ENCODE measurements at places on chromosomes 5 and 9.

- DNase-seq = no peak
These were observed 76.6 kb upstream of the ITGA1 start for GRCh38 chr5:52710972-52711596.

GRCh38 chr5:116013207-116013785, 19.0 kb upstream of the ARL14EPL start:
- no peak for DNase-seq

GRCh38 chr9:74403581-74403980, 93.6 kb upstream of the RORB start:
- DNase-seq = no peak

- DNase-seq = no peak
These were observed 110.2 kb downstream of the FBXL7 start for GRCh38 chr5:15610216-15610615.

DNA sequence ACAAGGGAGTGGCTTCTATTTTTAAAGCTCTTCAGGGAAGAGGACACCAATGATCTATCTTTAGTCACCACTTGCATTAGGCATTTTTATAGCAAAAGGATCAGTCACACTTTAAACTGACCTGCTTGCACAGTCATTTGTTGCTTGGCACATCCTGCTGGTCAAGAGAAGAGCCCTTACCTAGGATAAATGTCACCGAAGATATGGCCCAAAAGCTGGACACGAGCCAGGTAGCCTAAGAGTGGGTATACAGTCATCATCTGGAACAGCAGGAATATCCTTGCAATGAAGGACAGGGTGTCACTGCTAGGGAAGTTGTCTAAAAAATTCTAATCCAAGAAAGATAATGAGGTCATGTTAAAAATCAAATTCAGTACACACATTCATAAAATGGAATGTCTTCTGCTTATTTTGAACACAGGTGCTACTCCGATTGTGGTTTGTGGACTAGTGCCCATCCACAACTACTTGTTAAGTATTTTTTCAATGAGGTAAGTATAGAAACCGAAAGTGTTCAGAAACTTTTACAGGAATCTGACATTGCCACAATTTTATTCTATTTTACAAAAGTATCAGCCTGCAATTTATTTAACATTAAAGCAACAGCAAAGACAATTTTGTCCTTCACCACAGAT, 78.4 kb downstream of the SLC38A9 start:
- no peak for DNase-seq

DNA sequence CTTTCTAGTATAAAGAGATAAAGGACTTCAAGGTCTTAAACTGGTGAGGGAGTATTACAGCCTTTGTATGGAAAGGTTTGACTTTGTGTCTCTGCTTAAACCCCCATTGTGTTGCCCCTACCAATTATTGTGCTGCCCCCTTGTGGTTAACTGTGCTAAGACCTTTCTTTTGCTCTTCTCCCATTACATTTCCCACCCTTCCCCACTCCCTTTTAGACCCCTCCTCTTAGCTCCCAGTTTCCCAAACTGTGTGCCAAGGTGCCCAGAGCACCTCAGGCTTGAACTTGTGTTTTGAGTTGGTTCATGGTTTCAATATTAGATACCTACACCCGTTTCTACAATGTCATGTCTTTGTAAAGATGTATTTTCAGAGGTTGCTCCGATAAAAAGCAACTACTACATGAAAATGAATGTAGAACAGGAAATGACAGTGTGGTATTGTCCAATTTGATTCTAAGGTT, 2.9 kb downstream of the JAK2 start:
- peak; percentile 70 for DNase-seq

DNA sequence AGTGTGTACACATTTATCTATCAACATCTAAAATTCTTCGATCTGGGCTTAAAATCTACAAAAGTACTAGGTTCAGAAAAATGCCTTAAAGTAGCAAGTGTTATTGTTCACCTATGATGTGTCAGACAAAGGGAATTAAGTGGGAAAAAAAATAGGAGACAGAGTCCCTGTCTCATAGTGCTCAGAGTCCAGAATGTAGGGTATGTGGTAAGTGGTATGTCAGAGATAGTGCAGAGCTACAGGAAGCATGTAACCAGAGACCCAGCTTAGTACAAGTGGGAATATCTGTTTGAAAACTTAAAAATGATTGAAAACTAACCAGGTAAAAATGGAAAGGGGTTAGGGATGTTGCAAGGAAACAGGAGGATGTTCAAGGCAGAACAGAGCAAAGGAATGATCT, 482.8 kb downstream of the ELAVL2 start:
- no peak for DNase-seq

DNA sequence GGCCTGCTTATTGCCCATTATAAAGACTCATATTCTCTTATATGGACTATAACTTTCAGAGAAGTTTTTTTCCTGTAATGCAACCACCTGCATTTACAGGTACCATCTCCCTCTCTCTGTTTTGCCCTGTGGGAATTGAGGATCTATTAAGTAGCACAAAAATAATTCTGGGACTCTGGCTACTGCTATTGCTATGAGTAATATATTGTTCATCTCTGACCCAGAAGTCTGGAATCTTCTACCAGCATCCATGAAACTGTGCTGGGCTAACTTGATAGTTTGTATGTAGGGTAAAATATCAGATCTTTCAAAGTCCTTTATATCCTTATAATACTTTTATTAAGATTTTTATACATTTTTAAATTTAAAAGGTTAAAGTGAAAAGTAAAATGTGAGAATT, 607.2 kb downstream of the EFNA5 start:
- DNase-seq = no peak

Measured in CD4-positive, alpha-beta T cell treated with Interleukin-15 for 4 hours (primary cell).